ENCODE measurements at places on chromosomes 16 and 17.

- DNase-seq = no peak
These were observed 20.6 kb upstream of the SLC35G3 start for GRCh38 chr17:35214631-35215273.

GRCh38 chr16:67383284-67383683, 10.0 kb downstream of the TPPP3 start:
- DNase-seq = no peak

GRCh38 chr17:31677681-31678080, 181.4 kb downstream of the COPRS start:
- DNase-seq = no peak

DNA sequence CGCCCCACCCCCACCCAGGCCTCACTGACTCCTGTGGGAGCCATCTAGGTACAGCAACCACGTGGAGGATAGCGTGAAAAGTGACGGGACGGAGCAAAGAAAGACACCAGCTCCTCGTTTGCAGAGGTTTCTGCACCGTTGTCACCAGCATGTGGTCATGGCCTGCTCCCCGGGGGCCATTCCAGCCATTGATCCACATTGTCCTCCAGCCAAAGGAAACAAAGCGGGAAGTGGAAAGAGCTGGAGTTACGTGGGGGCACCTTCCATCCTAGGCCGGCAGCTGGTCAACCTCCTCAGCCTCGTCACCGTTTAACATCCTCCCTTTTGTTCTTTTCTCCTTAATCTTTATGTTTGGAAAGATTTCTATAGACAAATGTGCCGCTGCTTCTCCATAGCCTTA, 153.7 kb downstream of the RPTOR start:
- DNase-seq = peak; percentile 58

- no peak for DNase-seq
These were observed 19.1 kb downstream of the CUEDC1 start for GRCh38 chr17:57935833-57936807.
